Right lobe of liver (tissue), 6 donors: ENCODE measurements at places on chromosomes 7 and 10.

DNA sequence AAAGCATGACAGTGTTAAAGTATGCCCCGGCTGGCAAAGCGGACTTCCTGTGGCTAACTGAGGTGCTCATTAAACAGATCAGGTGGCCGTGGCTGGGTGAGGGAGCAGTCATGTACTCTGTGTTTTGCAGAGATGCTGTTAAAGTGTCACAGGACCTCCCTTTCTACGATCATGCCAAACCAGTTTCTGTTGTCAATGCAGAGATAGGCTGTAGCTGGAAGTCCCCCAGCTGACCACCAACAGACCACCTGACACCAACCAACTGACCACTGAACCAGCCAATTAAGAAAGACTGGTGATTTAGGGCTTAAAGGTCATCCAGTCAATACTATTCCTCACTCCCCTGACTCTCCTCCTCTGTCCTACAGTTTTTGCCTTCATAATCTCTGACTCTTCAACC is 431.1 kb upstream of the LRGUK start:
- DNase-seq = no peak

GRCh38 chr10:44713307-44713706 is 197.8 kb upstream of the TMEM72 start:
- no peak for DNase-seq

DNA sequence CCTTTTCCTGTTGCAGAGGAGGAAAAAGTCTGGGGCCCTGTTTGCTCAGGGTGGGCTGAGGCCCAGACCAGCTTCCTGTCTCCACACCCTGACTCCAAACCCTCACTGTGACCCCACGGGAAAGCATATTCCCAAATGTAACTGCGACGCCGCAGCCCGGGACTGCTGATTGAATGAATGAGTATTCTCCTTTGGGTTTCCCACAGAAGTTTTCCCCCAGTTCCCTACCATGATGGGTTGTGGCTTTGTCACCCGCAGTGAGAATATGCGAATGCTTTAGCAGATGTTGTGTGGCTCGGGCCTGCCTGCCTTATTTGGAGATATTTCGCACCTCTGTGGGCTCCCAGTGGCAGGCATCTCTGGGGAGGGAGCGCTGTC is 50.6 kb downstream of the MGMT start:
- peak; percentile 27 for DNase-seq

- DNase-seq = no peak
These were observed 65.9 kb downstream of the BBS9 start for GRCh38 chr7:33195264-33195663.

- no peak for DNase-seq
These were observed 460.4 kb downstream of the PTPRN2 start for GRCh38 chr7:158127241-158127640.

DNA sequence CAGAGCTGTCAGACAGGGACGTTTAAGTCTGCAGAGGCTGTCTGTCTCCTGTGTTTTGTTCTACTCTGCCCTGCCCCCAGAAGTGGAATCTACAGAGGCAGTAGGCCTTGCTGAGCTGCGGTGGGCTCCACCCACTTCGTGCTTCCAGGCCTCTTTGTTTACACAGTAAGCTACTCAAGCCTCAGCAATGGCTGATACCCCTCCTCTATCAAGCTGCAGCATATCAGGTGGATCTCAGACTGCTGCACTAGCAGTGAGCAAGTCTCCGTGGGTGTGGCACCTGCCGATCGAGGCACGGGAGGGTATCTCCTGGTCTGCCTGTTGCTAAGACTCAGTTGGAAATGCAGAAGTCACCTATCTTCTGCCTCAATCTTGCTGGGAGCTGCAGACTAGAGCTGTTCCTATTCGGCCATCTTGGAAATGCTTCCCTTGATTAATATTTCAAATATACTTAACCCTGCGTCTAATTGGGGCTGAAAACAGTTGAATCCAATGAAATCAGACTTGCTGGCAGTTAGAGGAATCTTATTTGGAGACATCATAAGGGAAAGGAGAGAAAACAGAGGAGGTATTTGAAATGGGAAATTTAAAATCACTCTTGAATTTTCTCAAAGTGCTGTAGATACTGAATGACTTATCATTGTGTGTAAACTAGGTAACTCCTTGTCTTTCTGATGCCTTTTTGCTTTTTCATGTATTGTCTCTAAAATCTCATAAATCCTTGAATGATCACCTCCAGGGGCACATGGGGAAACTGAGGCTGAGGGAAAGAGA is 13.8 kb upstream of the CYP3A5 start:
- peak; percentile 83 for DNase-seq

GRCh38 chr10:43824934-43825333 is 176.3 kb upstream of the ZNF32 start:
- DNase-seq = no peak

DNA sequence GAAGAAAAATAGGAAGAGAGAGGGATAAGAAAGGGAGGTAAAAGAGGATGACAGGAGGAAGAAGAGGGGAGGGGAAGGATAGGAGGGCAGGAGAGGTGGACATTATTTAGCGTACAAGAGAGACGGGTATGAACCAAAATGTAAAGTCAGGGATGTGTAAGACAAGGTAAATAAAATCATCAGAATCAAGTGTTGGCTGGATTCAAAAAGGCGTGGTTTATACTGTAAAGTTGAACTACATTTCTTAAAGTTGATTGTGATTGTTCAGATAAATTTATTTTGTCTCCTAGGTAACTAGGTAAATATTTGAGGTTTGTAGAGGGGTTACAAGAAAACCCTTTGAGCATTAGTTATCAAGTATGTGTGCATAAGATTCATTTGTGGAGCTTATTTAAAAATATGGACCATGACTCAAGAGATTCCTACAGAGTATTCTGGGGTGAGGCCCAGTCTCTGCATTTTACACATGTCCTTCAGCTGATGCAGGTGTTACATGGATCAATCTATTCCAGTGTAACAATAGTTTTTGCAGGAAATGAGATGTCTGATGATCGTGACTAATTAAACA is 512.1 kb upstream of the MBL2 start:
- DNase-seq = no peak

DNA sequence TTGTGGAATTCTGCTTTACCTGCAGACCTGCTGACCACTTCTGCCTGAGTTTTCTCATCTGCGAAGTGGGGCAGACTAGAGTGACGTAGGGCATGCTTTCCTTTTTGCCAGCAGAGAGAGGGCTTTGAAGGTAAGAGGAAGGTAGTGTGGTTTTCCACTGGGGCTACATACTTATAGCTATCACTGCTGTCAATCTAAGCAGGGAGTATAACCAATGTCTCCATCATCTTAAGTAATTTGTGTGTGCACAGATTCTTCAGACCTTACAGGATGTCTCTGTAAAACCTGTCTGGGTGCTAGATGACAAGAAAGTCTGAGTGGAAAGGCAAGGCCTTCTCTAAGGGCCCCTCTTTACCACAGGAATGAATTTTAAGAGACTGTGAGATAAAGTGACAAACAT is 106.8 kb downstream of the RBM20 start:
- no peak for DNase-seq
